ENCODE measurements at places on chromosomes 12 and 14. TPM values are rescaled to one million over a fixed set of nuclear protein-coding genes. Genes with fewer than 3 reads are reported as not detected.

Gene TAS2R7
- not detected for total RNA-seq

Gene IL31
- total RNA-seq: 8.0 TPM

Gene KLRC4
- 7.1 TPM for total RNA-seq

GRCh38 chr12:11821386-11822080 is 172.1 kb downstream of the ETV6 start:
- peak overlapping the region; percentile 66 for H3K4me3 ChIP-seq
- peaks cover 68% of the 10 kb centered on the region for H3K4me1 ChIP-seq
- peaks cover 12% of the 10 kb centered on the region for H3K36me3 ChIP-seq
- no peak for DNase-seq
- H3K27me3 ChIP-seq: no peaks in the 10 kb centered on the region

- H3K27ac ChIP-seq: no peak overlapping the region
- peaks cover 97% of the 10 kb centered on the region for H3K27me3 ChIP-seq
- peaks cover 6% of the 10 kb centered on the region for H3K4me1 ChIP-seq
- no peak overlapping the region for H3K4me3 ChIP-seq
- no peak for DNase-seq
- peaks cover 2% of the 10 kb centered on the region for H3K36me3 ChIP-seq
These were observed 2.3 kb downstream of the TBX5 start for GRCh38 chr12:114403690-114404066.

- peaks cover 3% of the 10 kb centered on the region for H3K36me3 ChIP-seq
- no peak overlapping the region for H3K4me3 ChIP-seq
- no peak for DNase-seq
- H3K27me3 ChIP-seq: no peaks in the 10 kb centered on the region
- H3K27ac ChIP-seq: no peak overlapping the region
- no peaks in the 10 kb centered on the region for H3K4me1 ChIP-seq
These were observed 630.2 kb upstream of the NOVA1 start for GRCh38 chr14:27228053-27228452.

- H3K27me3 ChIP-seq: peaks cover 33% of the 10 kb centered on the region
- peaks cover 5% of the 10 kb centered on the region for H3K36me3 ChIP-seq
- no peak for DNase-seq
- peak overlapping the region; percentile 72 for H3K27ac ChIP-seq
These were observed 1.5 kb downstream of the PLEKHA5 start for GRCh38 chr12:19131025-19131444.

DNA sequence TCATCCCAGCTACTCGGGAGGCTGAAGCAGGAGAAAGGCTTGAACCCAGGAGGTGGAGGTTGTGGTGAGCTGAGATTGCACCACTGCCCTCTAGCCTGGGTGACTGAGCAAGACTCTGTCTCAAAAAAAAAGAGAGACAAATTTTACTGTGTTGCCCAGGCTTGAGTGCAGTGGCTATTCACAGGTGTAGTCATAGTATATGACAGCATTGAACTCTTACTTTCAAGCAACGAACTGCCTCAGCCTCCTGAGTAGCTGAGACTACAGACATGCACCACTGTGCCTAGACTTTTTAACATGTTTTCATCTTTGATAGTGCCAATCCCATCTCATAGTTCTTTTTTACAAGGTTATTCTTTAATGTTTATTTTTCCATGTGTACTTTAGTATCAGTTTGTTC is 13.7 kb downstream of the ARID2 start:
- H3K4me1 ChIP-seq: peaks cover 61% of the 10 kb centered on the region
- no peak overlapping the region for H3K27ac ChIP-seq
- no peaks in the 10 kb centered on the region for H3K27me3 ChIP-seq
- H3K4me3 ChIP-seq: no peak overlapping the region

Measured in activated T-cell treated with anti-CD3 and anti-CD28 coated beads, Interleukin-2, amount 50 U/mL, for 72 hours (primary cell).